Pancreas (tissue), 10 donors: ENCODE measurements at places on chromosomes 12 and 14. TPM values are rescaled to one million over a fixed set of nuclear protein-coding genes. Genes with fewer than 3 reads are reported as not detected.

DNA sequence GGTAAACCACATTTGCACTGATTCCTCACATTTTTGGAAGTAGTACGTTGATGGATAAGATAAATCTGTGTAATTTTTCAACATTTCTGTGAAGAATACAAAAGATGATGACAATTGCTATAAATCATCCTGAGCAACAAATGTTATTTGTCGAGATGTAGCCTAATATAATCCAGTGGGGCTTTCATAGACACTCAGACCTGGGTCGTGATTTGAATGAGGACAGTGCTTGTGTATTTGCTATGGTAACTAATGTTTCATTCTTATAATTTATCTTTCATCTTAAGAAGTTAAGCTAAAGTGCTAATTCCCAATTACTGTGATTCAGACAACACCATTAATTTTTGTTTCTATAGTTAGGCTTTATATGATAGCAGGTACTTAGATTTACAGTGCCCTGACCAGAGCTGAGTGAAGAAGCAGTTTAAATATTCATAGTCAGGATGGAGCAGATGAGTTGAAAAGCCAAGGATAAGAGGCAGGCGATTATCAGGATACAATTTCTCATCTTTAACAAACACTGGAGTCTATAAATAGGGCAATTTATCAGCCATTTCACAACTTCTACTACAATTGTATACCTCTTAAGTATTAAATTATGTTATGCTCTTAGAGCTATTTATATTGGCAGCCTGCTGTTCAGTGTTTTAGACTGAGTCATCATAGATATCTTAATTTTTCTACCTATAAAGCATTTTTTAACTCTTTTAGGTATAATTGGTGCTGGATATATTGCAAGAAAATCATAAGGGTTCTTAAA, 359.9 kb downstream of the TRHDE start:
- DNase-seq: no peak

HCAR2 gene
- not detected for total RNA-seq

TCL1B gene
- total RNA-seq: not detected

IRAK3 gene
- 5.3 TPM for total RNA-seq

GRCh38 chr14:72863216-72864006, 30.5 kb downstream of the DPF3 start:
- DNase-seq: no peak

DUSP6 gene
- total RNA-seq: 20.5 TPM

- no peak for DNase-seq
Observed at GRCh38 chr12:75345531-75345930, 11.1 kb downstream of the GLIPR1L1 start.

- DNase-seq: no peak
Observed at GRCh38 chr14:102015045-102015685, 50.8 kb downstream of the DYNC1H1 start.

GRCh38 chr12:107379852-107380567, 286.7 kb upstream of the CRY1 start:
- DNase-seq: peak; percentile 63

DNA sequence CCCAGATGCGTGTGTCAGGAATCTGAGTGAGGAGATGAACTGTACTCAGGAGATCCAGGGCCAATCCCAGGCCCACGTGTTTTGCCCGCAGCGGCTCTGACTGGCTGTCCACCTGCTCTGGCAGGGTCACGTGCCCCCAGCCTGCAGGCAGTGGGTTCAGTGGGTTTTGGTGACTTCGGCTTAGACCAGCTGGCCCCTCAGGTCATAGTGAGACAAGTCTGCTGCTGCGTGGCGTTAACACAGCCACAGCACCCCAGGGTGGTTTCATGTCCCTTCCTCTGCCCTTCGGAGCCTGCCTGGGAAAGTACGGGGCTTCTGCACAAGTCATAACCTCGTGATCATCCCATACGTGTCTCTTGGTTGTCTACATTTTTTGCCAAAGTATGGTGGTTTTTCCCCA, 2.6 kb downstream of the FBRSL1 start:
- DNase-seq: no peak

FERMT2 gene
- total RNA-seq: 22.2 TPM

DNA sequence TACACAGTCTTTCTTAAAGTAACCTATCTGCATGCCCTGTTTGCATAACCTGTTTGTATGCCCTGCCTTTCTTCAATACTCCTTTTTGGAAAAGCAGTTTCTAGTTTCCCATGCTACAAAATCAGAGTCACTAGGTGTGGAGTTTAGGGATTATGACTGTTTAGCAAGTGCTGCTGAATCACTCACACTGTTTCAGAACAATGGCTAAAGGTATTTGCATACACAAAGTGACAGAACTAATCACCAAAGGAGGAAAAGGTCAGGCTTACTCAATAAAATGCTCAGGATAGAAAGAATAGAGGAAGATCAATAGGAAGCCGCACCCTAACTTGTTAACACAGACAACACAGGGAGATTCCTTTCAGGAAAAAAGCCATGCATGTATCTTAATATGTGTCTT, 19.4 kb downstream of the EGLN3 start:
- DNase-seq: no peak

TAS2R31 gene
- 1.4 TPM for total RNA-seq

SLC25A47 gene
- total RNA-seq: 0.28 TPM

- no peak for DNase-seq
Observed at GRCh38 chr14:88005978-88006851, 1.3 kb downstream of the GPR65 start.

VWF gene
- 21.8 TPM for total RNA-seq

GRCh38 chr14:64956697-64957406, 14.3 kb upstream of the GPX2 start:
- peak; percentile 8 for DNase-seq

- DNase-seq: no peak
Observed at GRCh38 chr12:80593766-80594165, 113.7 kb upstream of the MYF6 start.

DNA sequence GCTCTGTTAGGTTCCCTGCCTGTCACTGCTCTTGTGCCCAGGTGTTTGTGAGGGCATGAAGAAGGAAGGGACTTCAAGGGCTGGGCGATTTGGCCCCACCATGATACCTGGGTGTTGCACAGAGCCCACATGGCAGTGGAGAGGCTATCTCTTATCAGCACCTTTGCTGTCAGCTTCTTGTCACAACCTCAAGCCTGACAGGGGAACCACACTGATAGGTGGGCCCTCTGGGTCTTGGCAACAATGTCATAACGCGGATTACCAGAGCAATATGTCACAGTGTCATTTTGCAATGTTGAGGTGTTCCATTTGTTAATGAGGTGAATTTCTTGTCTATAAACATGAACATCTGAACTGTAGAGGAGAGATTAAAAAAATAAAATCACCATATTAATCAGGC, 22.9 kb upstream of the CACNA1C start:
- DNase-seq: no peak

PLEK2 gene
- 9.9 TPM for total RNA-seq

GOLGA5 gene
- total RNA-seq: 18.4 TPM
